Stimulated activated CD4-positive, alpha-beta T cell treated with anti-CD3 and anti-CD28 coated beads, Interleukin-1b, Interleukin-23, amount 100 ng/mL, for 1 hour (primary cell): ENCODE measurements at places on chromosomes 5 and 9.

DNA sequence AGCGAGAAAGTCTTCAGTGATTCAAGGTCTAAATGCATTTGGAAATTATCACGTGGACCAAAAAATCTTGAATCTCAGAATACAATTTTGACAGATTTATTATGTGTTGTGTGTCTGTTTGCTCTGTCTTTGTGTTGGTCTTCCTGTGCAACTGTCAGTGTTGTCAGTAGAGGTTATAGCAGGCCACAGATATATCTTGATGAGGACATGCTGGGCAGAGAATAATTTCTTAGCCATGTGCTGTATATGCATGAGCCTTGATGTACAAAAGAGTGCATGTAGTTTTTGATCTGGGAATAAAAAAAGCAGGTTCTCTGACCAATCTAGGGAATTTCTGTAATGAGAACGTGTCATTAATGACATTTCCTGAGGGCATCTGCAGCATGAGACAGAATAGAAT, 57.6 kb downstream of the ZSWIM6 start:
- no peak for DNase-seq

DNA sequence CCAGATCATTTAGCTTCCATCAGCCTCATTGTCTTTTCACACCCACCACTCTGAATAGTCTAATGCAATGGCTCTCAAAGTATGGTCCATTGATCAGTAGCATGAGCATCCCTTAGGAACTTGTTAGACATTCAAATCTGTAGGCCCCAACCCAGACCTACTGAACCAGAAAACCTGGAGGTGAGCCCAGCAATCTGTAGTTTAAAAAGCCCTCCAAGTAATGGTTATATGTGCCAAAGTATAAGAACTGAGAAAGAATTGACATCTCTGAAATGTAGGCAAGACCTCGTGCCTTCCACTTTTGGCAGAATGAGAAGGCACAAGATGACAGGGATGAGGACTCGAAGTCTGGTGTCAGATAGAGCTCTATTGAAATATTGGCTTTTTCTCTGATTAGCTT, 267.6 kb downstream of the TRIM32 start:
- DNase-seq, result no peak

DNA sequence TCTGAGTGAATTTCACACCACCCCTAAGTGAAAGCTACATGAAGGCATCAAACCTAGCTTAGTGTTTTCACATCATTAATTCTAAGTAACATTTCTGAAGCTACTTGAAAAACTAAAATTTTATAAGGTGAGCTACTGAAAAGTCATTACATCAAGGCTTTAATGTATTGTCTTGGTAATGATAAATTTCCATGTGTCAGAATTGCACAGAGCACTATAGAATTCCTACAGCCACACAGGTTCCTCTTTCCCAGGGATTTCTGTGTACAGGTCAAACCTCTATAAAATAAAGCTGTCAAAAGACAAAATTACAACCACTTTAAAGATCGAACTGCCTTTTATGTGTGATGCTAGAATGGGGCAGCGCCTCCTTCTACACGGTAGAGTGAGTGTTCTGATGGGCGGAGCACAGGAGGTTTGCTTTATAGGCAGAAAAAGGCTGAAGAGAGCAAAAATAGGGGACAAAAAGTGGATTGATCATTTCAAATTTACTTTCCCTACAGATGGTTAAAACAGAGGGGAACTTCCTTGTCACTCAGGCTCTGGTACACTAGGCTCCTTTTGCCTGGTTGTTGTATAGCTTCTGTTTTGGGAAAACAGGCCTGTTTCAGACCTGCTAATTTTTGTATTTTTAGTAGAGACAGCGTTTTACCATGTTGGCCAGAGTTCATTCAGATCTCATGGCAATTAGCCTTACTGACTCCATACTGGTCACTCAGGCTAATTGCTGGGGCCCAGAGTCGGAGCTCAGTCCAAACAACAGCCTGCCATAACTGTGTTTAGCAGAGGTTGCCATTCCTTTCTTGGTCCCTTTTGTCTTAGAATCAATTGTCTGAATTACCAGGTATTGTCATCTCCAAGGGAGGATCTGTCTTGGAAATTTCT, 102.5 kb upstream of the BASP1 start:
- no peak for DNase-seq

GRCh38 chr5:131242728-131243255, 21.1 kb upstream of the CDC42SE2 start:
- DNase-seq, result no peak

DNA sequence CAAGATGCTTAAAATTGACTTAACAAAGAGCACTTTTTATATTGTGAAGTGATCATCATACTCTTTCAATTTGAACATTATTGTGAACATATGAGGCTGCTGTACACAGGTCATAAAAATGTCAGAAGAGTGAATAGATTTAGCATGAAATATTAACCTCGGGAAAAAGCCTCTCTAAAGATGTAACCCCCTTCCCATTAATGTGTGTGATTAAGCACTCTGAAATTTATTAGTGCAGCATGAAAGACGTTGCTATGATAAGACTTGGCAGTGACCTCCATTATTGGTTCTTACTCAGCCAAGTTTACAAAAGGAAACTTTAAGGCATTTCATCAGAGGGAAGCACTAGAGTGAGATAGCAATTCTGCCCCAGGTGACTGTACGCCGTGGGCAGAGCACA, 326.5 kb downstream of the NTRK2 start:
- DNase-seq, result no peak

DNA sequence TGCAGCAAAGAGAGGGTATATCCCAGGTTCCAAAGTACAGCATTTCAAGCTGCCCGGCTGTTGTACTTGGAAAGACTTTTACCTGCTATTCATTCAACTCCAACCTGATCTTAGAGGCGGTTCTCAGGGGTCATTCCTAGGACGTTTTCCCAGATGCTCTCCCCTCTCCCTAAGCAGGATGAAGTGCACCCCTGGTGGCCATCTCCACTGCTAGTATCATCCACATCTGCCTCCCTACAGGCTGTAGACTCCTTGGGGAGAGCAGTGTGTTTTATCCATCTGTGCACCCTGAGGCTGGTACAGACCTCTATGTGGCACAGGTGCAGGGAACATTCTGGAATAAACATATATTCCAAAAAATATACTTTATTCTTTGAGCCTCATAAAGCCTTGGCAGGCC, 56.8 kb downstream of the PTPN3 start:
- no peak for DNase-seq
